ENCODE measurements at places on chromosomes 3 and 15.

- DNase-seq = no peak
Observed at GRCh38 chr3:2454865-2455264, 356.2 kb downstream of the CNTN4 start.

DNA sequence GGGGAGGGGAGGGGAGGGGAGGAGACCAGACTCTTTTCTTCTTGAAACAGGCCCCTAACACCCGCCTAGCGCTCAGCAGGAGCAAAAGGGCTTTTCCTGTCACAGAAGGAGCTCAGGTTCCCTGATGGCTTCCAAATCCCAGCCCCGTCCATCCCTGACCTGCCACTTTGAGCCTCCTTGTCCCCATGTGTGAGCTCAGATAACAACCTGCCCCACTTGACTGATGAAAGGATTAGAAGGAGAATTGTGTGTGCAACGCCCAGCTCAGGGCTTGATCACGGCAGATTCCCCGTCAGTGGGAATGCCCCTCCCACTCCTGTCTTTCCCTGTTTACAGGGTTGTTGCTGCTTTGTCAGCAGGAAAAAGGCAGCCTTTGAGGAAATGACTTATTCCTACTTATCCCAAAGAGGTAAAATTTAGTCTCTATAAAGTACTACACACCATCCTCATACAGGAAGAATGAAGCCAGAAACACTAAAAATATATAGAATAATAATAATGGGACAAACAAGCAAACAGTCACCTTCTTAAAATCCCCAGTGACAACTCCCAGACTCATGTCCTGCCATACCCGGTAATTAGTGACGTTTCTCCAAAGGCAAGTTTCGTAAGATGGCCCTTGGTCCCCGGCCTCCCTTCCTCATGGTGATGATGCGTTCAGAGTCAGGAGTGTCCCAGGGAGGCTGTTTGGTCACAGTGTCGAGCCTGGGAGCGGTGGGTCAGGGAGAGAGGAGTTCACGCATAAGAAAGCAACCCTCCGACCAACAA, 6.1 kb upstream of the LRRC15 start:
- no peak for DNase-seq

GRCh38 chr15:40439461-40439959, 1.2 kb upstream of the BAHD1 start:
- no peak for DNase-seq

DNA sequence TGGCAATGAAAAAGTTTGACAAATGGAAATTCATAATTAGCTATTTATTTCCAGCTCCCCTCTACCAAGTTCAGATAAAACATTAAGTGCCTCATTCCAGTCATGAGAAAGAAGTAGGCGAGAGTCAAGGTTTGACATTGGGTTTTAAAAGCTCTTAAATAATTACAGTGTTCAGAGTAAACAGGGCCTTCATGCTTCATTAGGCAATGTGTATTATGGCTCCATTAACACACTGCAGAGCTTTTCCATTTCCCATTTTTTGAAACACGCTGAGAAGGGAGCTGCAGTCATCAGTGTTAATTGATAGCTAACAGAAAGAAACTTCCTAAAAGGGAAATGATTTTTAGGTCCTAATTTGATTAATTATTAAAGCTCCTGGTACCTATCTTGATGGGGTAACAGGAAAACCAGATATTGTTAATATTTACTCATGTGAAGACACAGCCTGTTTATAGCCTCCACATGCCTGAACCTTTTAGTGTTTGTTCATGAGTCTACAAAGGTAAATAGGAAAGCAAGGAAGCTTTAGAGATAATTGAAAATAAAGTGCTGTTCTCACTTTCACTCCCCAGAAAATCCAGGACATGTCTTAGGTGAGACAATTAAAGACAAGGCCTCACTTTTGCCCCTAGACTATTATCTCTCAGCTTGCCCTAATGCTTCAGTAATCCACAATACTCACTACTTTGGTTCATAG, 28.7 kb downstream of the SST start:
- no peak for DNase-seq

DNA sequence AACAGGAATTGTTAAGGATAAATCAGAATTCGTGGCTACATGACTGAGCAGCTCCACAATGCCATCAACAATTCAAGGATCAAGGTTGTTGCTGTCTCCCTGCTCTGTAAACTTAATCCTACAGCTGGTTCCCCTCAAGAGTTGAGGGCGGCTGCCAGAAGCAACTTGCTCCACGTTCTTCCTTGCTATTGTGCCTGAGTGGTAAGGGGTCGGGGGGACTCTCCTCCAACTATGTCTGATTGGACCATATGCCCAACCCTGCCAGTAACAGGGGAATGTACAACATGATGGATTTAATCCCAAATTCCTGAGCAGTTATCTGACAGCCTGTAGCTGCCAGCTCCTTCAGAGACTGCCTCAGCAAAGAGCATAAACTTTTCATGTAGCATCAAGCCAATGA, 37.9 kb upstream of the MECOM start:
- no peak for DNase-seq

- no peak for DNase-seq
Observed at GRCh38 chr3:151425627-151426340, 35.1 kb downstream of the IGSF10 start.

- no peak for DNase-seq
Observed at GRCh38 chr3:69531576-69532546, 146.0 kb upstream of the FRMD4B start.

GRCh38 chr3:38453913-38454177, 155 bp downstream of the ACVR2B start:
- no peak for DNase-seq

- no peak for DNase-seq
Observed at GRCh38 chr3:150081084-150081483, 110.4 kb upstream of the PFN2 start.

GRCh38 chr3:156615592-156616173, 58.7 kb upstream of the TIPARP start:
- no peak for DNase-seq

DNA sequence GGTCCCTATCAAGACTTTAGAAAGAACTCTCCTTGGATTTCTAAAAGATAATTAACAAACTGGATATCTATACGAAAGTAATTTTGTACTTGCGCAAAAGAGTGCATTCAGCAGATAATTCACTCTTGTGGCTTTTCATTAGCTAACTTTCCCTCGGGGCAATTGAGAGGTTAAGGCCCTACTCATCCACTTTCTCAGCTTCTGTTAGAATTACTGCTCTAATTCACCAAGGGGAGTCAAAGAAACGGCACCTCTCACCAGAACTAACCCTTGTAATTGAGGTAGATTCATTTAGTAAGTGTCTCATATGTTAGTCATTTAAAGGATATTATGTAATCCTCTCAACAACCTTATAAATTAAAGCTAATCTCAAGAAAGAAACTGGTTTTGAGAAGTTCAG, 22.5 kb upstream of the MB21D2 start:
- no peak for DNase-seq

DNA sequence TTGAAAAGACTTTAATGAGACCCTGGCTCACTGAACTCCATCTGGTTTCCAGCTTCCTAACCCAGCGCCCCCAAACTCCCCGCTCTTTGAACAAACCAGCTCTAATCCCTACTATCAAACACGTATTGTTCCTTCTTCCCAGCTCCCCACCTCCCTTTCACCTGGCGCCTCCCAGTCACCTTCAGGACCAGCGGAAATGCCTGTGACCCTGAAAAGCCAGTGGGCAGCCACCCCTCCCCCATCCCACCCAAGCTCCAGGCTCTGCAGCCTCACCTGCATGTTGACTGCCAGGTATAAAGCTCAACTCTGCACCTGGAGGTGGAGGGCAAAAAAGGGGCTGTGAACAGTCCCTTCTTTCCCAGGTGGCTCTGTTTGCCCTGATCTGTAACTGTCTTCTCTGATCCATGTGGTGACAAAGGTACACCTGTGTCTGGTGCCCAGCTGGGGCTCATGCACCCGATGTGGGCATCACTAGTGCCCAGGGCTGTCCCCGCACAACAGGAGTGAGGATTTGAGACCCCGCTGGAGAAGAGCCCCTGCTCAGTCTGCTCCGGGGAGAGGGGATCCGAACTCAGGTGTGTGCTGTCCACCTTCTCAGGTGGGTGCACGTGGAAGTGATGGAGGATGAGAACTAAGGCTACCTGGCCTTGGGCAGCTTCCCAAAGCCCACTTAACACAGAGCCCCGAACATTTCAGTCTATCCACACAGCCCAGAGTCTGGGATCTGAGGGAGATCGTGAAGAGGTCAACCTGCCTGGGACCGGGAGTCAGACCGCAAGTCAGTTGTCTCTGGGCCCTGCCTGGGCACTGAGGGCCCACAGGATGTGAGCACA, 128.9 kb downstream of the NSMCE3 start:
- no peak for DNase-seq

DNA sequence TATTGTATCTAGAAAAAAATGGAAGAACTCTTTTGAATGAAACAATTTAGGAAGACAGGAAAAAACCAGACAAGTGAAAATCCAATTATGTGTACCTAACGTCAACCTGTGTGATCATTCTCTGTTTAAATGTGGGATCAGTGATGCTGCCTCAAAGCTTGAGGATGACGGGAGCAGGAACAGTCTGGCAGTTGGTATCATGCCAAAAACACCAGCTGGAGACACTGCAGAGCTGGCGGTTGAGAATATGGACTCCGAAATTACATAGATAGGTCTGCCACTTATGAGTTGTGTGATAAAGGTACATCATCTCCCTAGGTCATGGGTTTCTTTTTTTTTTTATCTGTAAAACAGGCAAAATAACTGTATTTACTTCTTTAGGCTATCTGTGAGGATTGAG, 480.5 kb downstream of the CNTN4 start:
- peak; percentile 46 for DNase-seq

GRCh38 chr3:129855832-129856419, 37.6 kb downstream of the TMCC1 start:
- DNase-seq = no peak

DNA sequence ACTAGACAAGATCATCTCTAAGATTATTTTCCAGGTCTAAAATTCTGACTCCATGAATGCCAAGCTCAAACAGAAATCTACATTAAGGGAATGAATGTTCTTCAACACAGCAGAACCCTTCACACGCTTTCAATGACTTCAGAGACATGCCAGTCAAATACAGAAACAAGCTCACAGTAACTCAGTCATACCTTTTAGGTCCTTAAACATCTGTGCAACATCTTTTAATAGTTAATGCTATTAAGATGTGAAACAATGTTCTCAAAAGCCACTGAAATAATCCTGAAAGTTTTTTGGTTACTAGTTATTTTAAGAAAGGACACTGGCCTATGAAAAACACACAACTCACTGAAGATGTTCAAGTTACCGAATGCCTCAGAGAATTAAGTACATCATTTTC, 2.5 kb downstream of the DLG1 start:
- DNase-seq = no peak

GRCh38 chr15:89654847-89655805, at the start of gene KIF7:
TSS of gene KIF7 (minus strand) at chr15:89655467. CDS start at chr15:89652930, 2,537 bp downstream.
- no peak for DNase-seq

All from SHP77 (cell line).